GF-D8 (cell line): ENCODE measurements at places on chromosomes 4 and X.

- no peak for DNase-seq
Measured at GRCh38 chrX:13690836-13691235, 1.9 kb downstream of the RAB9A start.

DNA sequence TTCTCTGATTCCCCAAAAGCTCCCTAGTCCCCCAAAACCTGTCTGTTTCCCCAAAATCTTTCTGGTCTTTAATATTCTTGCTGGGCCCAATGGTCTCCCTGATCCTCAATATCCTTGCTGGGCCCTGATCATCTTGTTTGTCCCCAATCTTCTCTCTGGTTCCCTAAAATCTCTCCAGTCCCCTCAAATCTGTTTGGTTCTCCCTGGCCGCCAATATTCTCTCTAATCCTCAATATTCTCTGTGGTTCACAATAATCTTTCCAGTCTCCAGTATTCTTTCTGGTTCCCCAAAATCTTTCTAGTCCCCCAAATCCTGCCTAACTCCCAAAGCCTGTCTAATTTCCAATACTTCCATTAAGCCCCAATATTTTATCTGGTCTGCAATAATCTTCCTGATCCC lies 18.5 kb downstream of the P2RY8 start:
- DNase-seq, result no peak

DNA sequence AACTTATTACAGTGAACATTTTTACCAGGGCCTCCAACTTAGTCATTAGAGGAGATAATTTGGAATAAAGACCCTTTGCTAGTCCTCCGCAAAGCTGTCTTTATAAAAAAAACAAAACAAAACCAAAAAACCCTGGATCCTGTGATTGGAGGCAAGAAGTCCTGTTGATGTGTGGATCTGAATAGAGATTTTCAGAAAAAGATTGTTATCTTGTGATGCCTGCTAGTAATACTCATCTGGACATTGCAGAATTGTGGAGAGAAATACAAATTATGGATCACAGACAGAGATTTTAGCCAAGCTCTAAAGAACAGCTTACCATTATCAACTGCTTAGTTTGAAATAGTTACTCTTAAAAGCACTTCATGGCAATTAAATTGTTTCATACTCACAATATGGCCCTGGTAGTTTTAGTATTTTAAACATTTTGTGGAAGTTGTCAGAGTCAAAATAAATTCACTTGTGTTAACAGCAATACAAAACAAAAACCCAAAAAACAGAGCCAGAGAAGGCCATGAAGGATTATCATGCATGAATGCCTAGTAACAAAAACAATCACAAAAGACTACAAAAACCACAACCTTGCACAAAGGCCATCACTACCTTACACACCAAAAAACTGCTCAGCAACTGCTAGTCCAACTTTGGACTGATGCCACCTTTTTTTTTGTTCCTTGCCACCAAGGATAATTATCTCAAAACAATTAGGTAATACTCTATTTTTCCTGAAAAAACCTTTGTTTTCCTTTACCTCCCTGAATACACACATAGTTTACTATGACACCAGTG lies 514.5 kb upstream of the SLIT2 start:
- no peak for DNase-seq

- no peak for DNase-seq
Measured at GRCh38 chr4:47713129-47713834, 124.6 kb downstream of the CORIN start.

DNA sequence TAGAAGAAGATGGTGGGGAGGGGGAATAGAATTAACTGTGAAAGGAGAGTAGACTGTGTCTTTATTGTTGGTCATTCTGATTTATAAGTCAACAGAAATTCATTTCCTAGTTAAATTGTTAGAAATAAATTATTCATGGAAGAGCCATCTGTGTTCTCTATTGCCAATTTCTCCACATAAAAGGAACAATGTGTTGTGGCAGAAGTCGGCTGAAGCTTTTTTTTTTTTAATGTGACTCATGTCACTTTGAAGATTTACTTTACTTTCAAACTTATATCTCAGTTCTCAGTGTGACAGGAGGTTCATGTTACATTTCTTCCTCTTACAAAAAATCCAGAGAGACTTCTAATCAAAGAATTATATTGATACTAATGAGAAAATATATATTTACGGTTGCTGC lies 60.5 kb downstream of the CPE start:
- DNase-seq, result no peak

DNA sequence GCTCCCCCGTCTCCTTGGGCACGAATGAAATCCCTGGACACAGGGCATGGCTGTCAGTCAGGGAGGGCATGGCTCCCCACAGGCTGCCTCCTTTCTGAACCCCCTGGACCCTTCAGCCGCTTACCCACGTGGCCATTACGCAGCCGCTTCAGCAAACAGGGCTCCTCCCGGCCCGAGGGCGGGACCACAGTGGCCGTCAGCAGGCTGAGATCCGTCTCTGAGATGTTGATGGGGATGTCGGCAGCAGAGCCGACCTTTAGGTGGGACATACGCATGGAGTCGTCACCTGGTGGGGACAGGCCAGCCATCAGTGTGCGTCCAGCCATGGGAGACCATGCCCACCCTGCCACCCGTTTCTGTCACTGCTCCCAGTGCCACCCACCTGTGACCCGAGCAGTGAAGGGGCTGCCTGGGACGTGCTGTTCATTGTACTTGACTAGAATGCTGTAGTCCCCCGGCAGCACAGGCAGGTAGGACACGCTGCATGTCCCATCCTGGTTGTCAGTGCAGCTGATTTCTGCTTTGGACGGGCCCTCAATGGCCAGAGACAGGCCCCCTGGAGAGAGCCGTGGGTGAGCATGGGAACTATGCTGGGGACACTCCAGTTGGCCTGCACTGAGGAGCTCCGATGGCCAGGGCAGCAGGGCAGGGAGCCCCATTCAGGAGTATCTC lies 21.1 kb downstream of the FLNA start:
- no peak for DNase-seq

GRCh38 chr4:73847526-73848182 lies 5.4 kb upstream of the PF4V1 start:
- no peak for DNase-seq

- no peak for DNase-seq
Measured at GRCh38 chrX:105210258-105210657, 10.2 kb downstream of the TEX13A start.

DNA sequence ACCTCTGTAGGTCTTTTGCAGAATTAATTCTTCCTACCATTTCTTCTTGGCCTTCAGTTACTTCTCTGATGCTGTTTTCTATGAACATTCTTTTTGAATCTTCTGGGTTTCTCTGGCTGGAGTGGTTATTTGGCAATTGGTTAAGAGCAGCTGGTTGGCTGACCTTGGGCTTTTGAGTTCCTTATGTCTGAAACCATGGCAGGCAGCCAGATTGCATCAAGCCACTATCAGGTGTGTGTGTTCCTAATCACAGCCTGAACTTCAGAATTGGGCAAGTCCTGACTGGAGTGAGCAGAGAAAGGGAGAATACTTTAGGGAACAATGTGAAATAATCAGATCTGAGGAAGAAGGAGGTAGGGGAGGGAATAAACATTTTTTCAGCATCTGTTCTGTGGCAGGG lies 90.2 kb downstream of the ARHGAP10 start:
- peak; percentile 39 for DNase-seq

DNA sequence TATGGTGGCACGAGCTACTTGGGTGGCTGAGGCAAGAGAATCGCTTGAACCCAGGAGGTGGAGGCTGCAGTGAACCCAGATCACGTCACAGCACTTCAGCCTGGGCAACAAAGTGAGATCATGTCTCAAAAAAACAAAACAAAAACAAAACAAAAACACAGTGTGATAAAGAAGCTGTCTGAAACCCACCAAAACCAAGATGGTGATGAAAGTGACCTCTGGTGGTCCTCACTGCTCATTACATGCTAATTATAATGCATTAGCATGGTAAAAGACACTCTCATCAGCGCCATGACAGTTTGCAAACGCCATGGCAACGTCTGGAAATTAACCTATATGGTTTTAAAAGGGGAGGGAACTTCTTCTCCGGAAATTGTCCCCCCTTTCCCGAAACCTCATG lies 29.4 kb upstream of the OPHN1 start:
- DNase-seq, result no peak

DNA sequence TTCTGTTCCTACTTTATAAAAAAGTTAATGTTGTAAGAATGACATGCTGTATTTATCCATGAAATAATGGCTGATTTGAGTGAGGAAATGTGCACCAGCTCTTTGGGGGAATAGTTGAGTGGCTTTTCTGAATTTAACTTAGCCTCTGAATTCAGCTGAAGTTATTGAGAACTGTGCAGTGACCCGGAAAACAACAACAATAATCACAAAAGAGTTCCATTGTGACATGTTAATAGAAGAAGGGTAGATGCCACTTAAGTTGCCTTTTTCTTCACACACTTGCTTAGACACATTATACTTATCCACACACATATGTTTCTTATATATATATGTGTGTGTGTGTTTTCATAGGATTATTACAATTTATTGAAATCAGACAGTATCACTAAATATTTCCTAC lies 301.2 kb downstream of the BMPR1B start:
- no peak for DNase-seq

- no peak for DNase-seq
Measured at GRCh38 chrX:11210415-11210801, 82.8 kb upstream of the AMELX start.

- no peak for DNase-seq
Measured at GRCh38 chr4:169440446-169440845, 169.7 kb upstream of the SH3RF1 start.

DNA sequence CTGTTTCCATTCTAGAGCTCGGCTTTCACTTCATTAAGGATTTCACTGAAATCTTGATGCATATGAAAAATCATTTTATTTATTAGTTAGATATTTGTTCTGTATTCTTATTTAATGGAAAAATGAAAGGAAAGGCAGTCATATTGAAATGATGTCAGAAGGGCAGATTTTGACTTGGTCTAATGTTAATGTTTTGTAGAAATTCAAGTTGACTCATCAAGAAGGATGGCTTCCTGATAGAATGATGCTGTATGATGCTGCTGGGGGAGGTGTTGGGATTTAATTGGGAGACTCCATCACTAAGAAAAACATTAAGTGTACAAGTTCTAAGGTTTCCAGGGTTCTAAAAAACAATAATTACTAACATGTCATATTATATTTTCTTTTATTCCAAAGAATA lies 204.8 kb downstream of the PDGFC start:
- DNase-seq, result no peak

- DNase-seq, result no peak
Measured at GRCh38 chr4:80153874-80154544, 43.3 kb upstream of the PRDM8 start.

GRCh38 chr4:82711158-82711785 lies 87.3 kb downstream of the SCD5 start:
- no peak for DNase-seq

- DNase-seq, result no peak
Measured at GRCh38 chr4:6076391-6076790, 58.2 kb upstream of the C4orf50 start.

DNA sequence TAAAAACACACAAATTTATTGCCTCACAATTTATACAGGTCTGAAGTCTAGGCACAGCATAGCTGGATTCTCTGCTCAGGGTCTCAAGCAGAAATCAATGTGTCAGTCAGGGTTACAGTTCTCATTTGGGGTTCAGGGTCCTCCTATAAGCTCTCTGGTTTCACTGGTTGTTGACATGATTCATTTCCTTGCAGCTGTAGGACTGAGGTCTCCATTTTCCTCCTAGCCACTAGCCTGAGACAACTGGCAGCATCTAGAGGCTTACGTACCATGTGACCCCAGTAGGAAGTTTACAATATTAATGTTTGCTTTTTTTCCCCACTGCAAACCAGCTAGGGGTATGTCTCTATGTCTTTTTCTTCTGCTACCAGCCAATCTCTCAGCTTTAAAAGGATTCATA lies 102.5 kb downstream of the CPEB2 start:
- no peak for DNase-seq

- no peak for DNase-seq
Measured at GRCh38 chr4:78660559-78660958, 109.0 kb downstream of the ANXA3 start.

GRCh38 chr4:117400039-117400835 lies 314.9 kb upstream of the TRAM1L1 start:
- DNase-seq, result no peak

DNA sequence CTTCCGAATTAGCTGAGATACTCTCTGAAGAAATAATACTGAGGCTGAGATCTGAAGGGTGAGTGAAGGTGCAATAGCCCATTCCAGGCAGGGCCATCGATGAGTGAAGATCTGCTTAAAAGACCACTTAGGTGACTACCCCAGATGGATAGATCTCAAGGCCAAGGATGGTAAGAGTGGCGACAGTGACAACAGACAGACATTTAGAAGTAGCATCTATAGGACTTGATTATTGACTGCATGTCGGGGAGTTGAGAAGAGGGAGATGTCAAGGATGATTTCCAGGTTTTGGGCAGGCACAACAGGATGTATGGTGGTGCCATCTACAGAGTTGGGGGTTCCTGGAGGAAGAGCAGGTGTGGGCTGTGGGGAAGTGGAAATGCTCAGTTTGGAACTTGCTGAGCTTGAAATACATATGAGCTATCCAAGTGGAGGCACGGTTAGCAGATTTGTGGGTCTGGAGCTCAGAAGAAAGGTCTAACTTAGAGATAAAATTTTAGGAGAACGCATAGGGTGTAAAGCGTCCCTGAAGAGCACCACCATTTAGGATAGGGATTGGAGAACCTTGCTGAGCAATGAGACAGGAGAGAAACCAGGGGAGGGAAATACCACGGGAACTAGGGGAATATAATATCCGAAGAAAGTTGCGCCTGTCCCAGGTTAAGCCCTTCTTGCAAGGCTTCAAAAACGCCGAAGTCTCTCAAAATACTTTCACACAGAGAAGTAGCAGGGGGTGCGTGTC lies 688 bp downstream of the UFSP2 start:
- DNase-seq, result no peak

GRCh38 chr4:184232202-184232601 lies 14.5 kb upstream of the ENPP6 start:
- no peak for DNase-seq

DNA sequence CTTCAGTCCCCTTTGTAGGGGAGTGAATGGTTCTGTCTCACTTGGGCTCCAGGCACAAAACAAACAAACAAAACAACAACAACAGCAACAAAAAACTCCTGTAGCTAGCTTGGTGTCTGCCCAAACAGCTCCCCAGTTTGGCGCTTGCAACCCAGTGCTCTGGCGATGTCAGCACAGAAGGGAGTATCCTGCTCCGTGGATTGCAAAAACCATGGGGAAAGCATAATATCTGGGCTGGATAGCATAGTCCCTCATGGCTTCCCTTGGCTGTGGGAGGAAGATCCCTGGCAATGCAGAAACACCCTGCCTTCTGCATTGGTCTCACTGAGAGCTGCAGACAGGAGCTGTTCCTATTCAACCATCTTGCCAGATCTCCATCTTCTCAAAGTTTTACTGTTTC lies 39.7 kb downstream of the UGT2B17 start:
- DNase-seq, result no peak
